ENCODE measurements at places on chromosomes 5 and 9.

DNA sequence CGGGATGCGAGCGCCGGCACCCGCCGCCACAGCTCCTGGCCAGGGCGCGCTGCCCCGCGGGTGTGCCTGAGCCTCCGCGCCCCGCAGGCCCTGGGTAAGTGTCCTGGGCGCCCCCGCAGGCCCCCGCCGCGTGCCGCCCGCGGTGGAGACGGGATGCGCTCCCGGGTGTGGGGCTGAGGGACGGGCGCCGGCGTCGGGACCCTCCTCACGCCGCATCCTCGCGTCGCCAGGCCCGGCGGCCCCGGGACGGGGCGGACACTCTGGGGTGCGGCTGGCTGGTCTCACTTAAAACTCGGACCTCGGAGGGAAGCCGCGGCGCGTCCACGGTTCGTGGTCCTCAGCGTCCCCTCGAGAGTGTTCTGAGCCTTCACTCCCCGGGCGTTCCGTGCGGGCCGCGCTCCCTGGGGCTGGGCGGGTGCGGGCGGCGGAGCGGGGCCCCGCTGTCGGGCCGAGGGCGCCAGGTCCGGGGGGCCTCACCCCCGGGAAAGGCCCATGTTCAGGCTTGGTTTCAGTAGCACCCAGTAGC, 275 bp downstream of the AHRR start:
- DNase-seq: no peak

- no peak for DNase-seq
Observed at GRCh38 chr9:13979941-13980318, 334.0 kb downstream of the NFIB start.

DNA sequence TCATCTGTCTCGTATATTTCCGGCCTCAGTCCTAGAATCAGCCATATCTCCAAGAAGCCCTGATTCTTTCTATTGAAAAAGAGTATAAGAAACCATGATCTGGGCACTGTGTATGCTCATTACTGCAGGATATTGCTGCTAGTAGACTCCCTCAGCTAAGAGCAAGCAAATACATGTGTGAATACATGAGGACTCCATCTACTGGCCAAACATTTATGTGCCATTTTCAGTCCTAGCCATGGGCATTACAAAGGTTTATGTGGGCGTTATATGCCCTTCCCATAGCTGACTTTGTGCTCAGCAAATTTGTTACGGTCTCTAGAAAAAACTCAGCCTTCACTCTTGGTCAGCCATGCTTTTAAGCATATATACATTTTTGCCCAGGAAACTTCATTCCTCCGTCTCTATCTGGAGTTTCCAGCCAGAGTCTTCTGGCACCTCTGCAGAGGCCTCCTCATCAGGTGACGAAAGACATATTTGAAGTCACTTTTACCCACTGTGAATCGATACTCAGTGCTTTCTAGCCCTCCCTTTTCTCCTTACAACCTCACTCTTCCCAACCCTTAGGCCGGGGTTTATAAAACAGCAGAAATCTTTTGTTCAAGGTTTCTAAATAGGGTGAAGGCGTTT, 1495.6 kb upstream of the CDH6 start:
- DNase-seq: no peak

GRCh38 chr5:4228708-4229107, 633.1 kb downstream of the IRX1 start:
- DNase-seq: no peak

DNA sequence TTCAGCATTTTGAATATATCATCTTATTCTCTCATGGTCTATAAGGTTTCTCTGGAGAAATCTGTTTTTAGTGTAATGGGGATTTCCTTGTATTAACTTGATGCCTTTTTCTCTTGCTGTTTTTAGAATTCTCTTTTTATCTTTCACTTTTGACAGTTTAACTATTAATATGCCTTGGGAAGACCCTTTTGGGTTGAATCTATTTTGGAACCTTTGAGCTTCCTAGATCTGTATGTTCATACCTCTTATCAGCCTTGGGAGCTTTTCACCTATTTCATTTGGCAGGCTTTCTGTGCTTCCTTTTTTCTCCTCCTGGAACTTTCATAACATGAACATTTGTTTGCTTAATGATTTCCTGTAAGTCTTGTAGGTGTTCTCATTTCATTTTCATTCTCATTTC, 22.2 kb downstream of the RCL1 start:
- no peak for DNase-seq
